ENCODE measurements at places on chromosomes 16 and 17.

DNA sequence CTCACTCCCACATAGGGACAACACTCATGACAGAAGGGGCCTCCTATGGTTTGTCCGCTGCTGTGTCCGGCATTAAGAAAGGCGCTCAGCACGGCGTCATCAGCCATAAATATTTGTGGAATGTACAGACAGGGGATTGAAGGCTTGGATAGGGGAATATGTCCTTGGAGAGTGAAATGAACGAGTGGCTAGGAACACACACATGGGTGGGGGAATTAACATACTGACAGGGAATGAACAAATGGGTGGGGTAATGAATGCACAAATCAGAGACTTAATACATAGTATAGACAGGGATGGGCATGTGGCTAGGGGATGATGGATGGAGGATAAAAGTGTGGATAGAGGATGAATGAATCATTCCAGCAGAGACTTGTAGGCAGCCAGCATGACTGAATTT lies 154.0 kb upstream of the HSBP1 start:
- no peak for DNase-seq

- DNase-seq = peak; percentile 89
Observed at GRCh38 chr17:19753051-19753509, 5.0 kb upstream of the ALDH3A1 start.

DNA sequence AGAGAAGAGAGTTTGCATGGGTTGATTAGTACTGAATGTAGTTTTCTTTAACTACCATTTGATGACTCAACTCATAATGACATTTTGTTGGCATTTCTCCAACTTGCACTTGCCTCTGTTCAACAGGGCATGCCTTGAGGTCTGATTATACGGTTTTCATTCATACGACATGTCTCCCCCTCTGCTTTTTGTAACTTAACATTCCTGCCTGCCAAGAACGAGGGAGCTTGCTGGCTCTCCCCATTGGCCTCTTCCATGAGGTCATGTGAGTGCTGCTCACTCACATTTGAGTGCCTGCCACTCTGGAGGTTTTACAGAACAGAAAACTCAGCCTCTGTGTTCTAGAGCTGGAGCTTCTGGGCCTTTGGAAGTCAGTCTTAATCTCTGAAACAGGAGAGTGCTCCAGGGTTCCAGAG lies 19.7 kb downstream of the MAP2K6 start:
- no peak for DNase-seq

DNA sequence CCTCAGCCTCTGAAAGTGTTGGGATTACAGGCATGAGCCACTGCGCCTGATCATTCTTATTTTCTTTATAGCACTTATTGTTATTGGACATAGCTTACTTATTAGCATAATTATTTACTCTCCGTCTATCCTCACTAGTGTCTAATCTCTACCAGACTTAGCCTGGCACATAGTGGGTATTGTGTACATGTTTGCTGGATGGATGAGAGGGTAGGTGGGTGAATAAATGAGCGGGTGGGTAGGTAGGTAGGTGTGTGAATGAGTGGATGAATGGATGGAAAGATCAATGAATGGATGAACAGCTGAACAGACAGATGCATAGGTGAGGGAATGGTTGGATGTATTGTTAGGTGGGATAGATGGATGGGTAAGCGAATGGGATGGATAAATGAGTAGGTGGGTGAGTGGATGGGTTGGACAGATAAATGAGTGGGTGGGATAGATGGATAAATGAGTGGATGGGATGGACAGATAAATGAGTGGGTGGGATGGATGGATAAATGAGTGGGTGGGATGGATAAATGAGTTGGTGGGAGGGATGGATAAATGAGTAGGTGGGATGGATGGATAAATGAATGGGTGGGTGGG lies 51.9 kb downstream of the ABCC6 start:
- DNase-seq = no peak

DNA sequence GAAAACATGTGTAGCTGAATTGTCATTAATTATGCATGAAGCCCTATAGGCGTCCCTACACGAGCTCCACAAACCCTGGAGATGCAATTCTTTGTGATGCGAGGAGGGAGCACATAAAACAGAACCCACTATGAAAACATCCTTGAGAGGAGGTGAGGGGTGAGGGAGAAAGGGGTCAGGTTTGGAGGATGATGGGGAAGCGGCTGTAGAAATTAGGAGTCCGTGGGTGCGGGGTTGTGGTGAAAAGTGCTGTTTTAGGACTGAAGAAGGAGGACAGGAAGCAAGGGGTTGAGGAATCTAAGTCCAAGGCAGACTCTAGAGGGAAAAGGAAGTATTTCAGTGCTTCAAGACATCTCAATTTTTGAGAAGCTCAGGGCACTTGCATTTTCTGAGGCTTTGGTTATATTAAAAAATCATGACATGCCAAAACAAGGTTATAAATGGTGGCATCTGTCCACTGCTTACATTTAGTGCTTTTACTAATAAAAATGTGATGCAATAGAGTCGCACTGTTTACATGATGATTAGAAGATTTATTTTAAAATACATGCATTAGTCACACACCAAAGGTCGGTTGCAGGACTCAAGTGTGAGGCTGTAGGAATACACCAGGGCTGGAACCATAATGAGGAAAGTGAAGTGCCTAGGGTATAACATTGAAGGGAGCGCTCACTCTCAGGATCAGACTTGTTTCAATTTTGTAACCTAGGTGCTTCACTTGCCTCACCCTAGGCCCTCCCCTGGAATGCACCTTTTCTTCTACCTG lies 379.5 kb downstream of the HS3ST4 start:
- no peak for DNase-seq

DNA sequence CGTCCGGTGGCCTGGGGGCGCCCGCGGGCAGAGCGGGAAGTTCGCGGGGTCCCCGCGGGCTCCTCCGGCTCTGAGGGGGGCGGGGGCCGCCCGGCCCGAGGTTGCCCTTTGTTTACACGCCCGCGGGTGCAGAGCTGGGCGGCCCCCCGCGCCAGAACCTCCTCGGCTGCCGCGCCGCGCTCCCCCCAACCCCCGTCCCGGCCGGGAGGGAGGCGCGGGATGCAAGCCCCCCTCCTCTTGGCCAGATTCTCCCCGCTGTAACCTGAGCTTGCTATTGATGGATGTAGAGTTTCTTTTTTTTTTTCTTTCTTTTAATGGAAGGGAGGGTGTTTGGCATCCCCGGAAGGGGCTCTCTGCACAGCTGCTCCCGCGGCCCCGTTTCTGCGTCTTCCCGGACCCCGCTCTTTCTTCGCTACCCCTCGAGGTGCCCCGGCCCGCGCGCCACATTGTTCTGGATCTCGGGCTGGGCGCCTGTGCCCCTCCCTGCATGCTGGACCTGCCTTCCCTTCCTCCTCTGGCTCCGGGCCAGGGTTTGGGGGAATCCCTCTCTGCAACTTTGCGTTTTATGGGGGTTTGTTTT lies 646 bp downstream of the CBX2 start:
- DNase-seq = no peak

DNA sequence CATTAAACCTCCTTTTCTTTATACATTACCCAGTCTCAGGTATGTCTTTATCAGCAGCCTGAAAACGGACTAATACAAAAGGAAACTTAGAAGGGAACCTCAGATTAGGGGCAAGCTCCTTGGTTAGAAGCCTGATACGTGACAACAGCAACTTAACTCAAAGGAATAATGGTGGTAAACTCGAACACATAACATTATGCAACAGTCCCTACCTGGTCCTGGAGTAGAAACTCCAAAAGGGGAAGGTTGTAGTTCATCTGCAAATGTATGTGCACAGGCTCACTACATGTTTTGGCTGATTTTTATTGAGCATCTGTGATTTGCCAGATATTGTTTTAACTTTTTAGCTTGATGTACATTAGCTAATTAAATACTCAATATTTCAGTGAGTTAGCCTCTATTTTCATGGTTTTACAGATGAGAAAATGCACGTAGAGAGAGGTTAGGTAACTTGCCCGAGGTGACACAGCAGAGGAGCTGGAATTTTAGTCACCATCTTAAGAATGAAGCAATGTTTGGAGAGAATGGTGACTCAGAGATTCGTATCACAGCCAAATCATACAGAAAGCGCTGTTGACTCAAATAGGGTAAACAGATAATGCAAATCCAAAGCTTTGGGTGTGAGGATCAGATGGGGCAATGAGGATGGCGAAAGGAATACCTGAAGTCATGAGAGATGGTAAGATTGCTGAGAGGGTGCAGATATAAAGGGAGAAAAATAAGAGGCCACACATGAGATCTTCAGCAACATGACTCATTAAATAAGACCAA lies 194.9 kb upstream of the RBFOX1 start:
- DNase-seq = no peak
